ENCODE measurements at places on chromosomes 1 and 21.

- DNase-seq = no peak
These were observed 1.1 kb downstream of the KCNH1 start for GRCh38 chr1:211132721-211133392.

GRCh38 chr1:18668750-18669404 is 38.2 kb downstream of the PAX7 start:
- DNase-seq = no peak

DNA sequence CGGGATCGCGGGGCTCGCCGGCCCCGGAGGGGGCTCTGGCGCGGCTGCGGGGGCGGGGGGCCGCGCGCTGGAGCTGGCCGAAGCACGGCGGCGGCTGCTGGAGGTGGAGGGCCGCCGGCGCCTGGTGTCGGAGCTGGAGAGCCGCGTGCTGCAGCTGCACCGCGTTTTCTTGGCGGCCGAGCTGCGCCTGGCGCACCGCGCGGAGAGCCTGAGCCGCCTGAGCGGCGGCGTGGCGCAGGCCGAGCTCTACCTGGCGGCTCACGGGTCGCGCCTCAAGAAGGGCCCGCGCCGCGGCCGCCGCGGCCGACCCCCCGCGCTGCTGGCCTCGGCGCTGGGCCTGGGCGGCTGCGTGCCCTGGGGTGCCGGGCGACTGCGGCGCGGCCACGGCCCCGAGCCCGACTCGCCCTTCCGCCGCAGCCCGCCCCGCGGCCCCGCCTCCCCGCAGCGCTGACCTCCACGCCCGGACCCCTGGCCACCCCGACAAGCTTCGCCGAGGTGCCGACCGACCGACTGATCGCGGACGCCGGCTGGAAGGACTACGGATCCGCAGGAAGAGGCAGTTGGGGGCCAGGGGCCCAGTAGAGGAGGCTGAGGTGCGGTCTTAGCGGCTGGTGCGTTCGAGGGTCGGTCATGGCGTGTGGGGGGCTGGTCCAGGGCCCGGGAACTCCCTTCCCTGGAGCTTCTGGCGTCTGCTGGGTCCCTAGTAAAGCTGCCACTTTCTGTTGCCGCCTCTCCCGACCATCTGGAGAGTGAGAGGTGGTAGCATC is 711 bp downstream of the TRNP1 start:
- no peak for DNase-seq

DNA sequence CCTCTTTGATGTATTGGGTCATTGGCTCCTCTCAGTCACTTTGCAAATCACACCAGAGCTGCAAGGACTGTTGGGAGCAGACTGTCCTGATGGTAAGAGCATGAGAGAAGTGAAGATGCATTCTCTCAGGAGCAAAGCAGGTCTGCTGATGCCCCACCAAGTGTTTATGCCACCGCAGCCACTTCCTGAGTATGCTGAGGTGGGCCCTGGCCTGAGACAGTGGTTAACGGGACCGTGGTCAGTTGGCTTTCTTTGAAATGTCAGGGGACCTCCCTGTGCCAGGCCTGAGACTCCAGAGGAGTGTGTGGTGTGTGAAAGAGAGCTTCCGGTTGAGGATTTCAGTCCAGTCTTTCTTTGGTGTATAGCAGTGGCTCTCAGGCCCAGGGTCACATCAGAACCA is 79.4 kb downstream of the SPATA46 start:
- DNase-seq = no peak

DNA sequence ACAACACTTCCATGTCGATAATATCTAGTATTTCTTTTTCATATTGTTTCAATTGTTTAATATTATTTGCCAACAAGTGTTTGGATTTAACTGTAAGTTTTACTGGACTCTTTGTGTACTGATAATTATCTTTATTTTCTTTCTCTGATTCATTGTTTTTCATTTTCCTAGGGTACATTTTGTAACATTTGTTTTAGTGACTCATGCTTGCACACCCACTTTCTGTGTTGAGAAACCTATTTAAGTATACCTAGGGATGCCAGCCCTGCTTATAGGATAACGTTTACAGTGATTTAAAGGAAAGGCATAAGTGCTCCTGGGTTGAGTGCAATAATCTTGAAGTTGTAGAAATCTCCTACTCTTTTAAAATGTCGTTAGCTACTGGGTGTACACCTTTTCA is 1386.0 kb upstream of the ADGRL4 start:
- DNase-seq = no peak

DNA sequence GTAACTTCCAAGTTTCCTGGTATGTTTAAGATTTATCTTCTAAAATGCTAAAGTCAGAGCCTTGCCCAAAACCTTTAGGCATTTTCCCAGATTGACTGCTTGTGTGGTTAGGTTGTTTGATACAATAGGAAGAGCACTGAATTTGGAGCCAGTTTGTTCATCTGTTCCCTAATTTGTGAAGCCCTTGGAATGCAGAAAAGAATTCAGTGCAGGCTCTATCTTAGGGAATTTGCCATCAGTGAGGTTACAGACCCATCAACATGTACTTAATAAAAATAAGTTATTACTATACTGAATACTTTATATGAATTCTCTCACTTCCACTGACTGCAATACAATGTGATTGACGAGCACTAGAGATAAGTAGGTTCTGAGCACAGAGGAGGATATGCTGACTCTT is 120.2 kb downstream of the PIK3R3 start:
- no peak for DNase-seq

DNA sequence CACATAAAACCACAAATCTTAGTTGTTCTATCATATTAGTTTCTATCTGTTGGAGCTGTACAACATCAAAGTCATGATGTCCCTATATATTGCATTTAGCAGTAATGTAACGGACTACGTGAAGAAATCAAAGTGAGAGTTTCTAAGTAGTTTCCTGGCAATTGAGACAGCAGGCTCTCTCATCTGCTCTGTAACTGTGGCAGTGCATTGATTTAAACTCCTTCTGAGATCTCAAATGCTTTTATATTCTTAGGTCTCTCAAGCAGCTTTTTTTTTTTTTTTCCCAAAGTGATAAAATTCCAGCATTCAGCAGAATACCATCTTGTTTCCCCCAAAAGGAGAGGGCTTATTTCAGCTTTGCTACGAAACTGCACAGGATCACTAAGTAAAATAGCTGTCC is 480.1 kb downstream of the PTBP2 start:
- DNase-seq = no peak

- peak; percentile 45 for DNase-seq
These were observed 4.8 kb downstream of the TCHH start for GRCh38 chr1:152110365-152110859.

All from SW480 (cell line).